ENCODE measurements at places on chromosomes 7 and 10.
A peak's percentile ranks its signal among the peaks of the same experiment; 100 is the strongest.

DNA sequence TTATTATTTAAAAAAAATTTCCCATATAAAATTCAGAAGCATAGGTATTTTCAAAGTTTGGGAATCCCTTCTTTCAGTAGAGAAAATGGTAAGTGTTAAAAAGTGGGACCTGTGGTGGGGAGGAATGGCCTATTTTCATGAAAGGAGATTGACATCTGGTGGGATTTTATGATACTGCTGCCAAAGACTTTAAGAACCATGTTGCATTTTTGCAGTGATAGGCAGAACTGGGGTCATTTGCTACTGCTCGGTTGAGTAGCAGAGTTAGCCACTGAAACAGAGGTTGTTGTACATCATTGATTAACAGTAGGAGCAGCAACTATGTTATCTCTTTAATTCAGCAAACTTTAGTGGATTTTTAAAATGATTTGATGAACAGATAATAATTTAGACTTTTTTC is 4.4 kb downstream of the BICC1 start:
- no peak for DNase-seq
- H3K4me1 ChIP-seq: peaks cover 17% of the 10 kb centered on the region
- H3K36me3 ChIP-seq: peaks cover 1% of the 10 kb centered on the region
- H3K27ac ChIP-seq: no peak overlapping the region
- no peak overlapping the region for H3K4me3 ChIP-seq

DNA sequence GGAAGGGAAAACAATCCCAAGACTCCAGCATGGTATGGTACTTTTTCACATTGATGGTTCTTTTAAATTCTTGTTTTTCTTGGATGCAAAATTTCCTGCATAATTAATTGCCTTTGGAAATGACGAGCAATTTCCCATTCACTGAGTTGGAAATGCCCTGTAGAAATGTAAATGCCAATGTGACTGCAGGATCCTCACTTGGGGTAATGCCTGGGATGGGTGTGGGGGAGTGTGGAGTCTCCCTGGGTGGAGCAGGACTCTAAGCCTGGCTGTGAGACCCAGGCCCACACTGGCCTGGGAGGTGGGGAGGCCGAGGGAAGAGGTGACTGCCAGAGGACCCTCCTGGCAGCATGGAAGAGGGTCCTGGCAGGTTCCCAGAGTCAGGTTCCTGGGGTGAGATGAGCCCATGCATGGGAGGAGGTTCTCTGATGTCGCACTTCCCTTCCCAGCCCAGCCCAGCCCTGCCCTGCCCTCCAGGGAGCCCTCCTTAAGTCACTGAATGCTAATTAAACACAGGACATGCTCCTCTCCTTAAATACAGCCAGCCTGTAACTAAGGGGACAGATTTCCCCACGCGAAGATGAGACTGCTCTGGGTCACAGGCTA is 157.9 kb downstream of the GFRA1 start:
- no peak overlapping the region for H3K4me3 ChIP-seq
- H3K36me3 ChIP-seq: peaks cover 4% of the 10 kb centered on the region
- DNase-seq: no peak
- peaks cover 12% of the 10 kb centered on the region for H3K4me1 ChIP-seq
- no peaks in the 10 kb centered on the region for H3K27me3 ChIP-seq
- no peak overlapping the region for H3K27ac ChIP-seq

- no peak overlapping the region for H3K27ac ChIP-seq
- no peaks in the 10 kb centered on the region for H3K36me3 ChIP-seq
- H3K4me3 ChIP-seq: no peak overlapping the region
Measured at GRCh38 chr10:35427543-35427942, 91.2 kb downstream of the CCNY start.

- peaks cover 11% of the 10 kb centered on the region for H3K4me1 ChIP-seq
- no peaks in the 10 kb centered on the region for H3K36me3 ChIP-seq
- no peak overlapping the region for H3K27ac ChIP-seq
- no peaks in the 10 kb centered on the region for H3K27me3 ChIP-seq
- DNase-seq: no peak
Measured at GRCh38 chr7:27922907-27923641, 183.1 kb downstream of the TAX1BP1 start.

- H3K4me1 ChIP-seq: no peaks in the 10 kb centered on the region
- DNase-seq: peak; percentile 87
- H3K27me3 ChIP-seq: peaks cover 13% of the 10 kb centered on the region
Measured at GRCh38 chr10:71383972-71384687, 12.6 kb upstream of the CDH23 start.

- no peaks in the 10 kb centered on the region for H3K4me1 ChIP-seq
- no peaks in the 10 kb centered on the region for H3K36me3 ChIP-seq
- peaks cover 70% of the 10 kb centered on the region for H3K27me3 ChIP-seq
- no peak for DNase-seq
Measured at GRCh38 chr10:131556897-131557495, 245.5 kb upstream of the TCERG1L start.

- no peak for DNase-seq
- peaks cover 14% of the 10 kb centered on the region for H3K36me3 ChIP-seq
- no peak overlapping the region for H3K27ac ChIP-seq
- no peaks in the 10 kb centered on the region for H3K4me1 ChIP-seq
- no peak overlapping the region for H3K4me3 ChIP-seq
Measured at GRCh38 chr10:44920252-44920651, 9.1 kb downstream of the TMEM72 start.

- no peak overlapping the region for H3K27ac ChIP-seq
- DNase-seq: no peak
- H3K4me3 ChIP-seq: no peak overlapping the region
- H3K36me3 ChIP-seq: peaks cover 6% of the 10 kb centered on the region
- no peaks in the 10 kb centered on the region for H3K27me3 ChIP-seq
Measured at GRCh38 chr7:133025056-133025455, 56.8 kb downstream of the CHCHD3 start.

DNA sequence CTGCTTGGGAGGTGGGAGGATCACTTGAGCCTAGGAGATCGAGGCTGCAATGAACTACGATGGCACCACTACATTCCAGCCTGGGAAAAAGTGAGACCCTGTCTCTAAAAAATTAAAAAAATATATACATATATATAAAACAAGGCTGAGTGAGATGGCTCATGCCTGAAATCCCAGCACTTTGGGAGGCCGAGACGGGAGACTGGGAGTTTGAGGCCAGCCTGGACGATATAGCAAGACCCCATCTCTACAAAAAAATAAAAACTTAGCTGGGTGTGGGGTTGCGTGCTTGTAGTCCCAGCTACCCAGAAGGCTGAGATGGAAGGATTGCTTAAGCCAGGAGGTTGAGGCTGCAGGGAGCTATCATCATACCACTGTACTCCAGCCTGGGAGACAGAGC is 87.6 kb downstream of the CARD11 start:
- no peak overlapping the region for H3K27ac ChIP-seq
- DNase-seq: no peak
- no peaks in the 10 kb centered on the region for H3K4me1 ChIP-seq
- H3K36me3 ChIP-seq: peaks cover 2% of the 10 kb centered on the region

- no peaks in the 10 kb centered on the region for H3K27me3 ChIP-seq
- no peak overlapping the region for H3K4me3 ChIP-seq
- no peaks in the 10 kb centered on the region for H3K36me3 ChIP-seq
- DNase-seq: no peak
Measured at GRCh38 chr10:23391821-23392220, 47.1 kb upstream of the OTUD1 start.

- peaks cover 9% of the 10 kb centered on the region for H3K36me3 ChIP-seq
- no peak for DNase-seq
- H3K4me3 ChIP-seq: no peak overlapping the region
Measured at GRCh38 chr10:110843031-110843430, 28.7 kb upstream of the PDCD4 start.

DNA sequence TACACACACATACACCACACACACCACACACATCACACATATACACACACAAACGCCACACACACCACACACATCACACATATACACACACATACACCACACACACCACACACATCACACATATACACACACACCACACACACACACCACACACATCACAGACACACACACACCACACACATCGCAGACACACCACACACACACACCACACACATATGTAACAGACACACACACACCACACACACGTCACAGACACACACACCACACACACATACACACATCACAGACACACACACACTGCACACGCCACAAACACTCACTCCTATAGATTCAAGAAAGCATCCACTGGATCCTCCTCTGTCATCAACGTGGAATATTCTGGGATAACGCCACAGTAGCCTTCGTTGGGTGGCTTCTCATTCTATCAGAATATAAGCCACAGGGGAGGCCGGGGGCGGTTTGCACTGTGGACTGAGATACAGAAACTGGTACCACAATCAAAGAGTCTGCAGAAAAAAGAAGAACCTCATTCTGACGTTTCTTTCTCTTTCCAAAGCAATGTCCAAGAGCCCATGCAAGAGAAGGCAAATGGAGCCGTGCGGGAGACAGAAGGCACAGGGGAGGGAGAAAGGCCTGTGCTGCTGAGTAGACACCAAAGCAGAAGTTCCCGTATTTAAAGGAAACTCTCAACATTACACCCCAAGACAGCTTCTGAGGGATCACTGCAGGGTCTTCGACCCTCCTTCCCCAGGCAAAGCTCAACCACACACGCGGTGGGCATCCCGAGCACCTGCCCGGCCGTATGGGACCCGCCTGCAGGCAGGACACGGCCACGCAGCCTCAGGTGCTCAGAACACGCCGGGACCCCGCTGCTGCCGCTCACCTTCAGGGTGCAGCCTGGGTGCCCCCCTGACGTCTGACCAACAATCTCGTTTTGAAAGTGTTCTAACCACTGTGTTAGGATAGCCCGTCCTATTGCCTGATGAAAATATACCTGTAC is 321.2 kb downstream of the DNAJB6 start:
- no peak for DNase-seq
- H3K27ac ChIP-seq: no peak overlapping the region
- H3K4me1 ChIP-seq: peaks cover 2% of the 10 kb centered on the region
- no peaks in the 10 kb centered on the region for H3K36me3 ChIP-seq

All from mesothelial cell of epicardium (in vitro differentiated cells).